ENCODE measurements at places on chromosomes 3 and 15.

DNA sequence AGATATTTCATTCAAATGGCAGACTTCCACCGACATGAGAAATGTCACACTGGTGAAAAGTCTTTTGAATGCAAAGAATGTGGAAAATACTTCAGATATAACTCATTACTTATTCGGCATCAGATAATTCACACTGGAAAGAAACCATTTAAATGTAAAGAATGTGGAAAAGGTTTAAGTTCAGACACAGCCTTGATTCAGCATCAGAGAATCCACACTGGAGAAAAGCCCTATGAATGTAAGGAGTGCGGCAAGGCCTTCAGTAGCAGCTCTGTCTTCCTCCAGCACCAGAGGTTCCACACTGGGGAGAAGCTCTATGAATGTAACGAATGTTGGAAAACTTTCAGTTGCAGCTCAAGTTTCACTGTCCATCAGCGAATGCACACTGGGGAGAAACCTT, 8.6 kb upstream of the ZNF621 start:
- DNase-seq: peak; percentile 7

- no peak for DNase-seq
Observed at GRCh38 chr3:157059181-157059580, 100.8 kb downstream of the CCNL1 start.

DNA sequence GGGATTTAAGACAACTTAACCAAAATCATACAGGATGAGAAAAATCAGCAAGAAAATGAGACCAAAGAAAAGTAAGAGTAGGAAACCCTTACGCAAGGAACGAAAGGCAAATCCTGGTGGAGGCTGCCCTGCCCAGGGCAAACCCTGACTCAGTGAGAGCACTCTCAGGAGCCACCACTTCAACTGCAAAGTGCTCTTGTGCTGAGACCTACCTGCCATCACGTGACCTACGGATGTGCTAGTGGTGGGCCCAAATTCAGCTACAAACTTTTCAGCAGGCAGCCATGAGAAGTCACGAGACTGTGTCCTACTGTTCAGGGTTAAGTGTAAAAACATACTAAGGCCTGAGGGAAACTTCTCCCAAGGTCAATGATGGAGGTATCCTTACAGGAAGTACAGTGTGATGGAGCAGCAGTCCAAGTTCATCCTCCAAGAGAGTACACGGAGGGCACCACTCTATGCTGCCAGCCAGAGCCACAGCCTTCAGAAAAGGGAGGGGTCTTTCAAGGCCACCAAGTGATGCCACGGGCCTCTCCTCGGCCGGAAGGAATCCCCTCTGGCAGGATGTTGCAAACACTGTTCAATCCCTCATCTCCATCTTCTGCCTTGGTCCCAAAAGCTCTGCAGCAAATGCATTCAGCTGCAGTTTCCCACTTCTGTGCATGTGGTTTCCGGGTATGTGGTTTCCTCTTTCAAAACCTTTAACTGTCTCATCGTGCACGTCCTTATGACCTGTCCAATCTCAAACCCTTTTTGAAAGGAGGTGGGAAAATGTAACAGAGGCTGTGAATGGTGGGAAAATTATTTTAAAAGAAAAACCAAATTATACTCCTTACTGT, 9.5 kb downstream of the CHSY1 start:
- DNase-seq: peak; percentile 56

DNA sequence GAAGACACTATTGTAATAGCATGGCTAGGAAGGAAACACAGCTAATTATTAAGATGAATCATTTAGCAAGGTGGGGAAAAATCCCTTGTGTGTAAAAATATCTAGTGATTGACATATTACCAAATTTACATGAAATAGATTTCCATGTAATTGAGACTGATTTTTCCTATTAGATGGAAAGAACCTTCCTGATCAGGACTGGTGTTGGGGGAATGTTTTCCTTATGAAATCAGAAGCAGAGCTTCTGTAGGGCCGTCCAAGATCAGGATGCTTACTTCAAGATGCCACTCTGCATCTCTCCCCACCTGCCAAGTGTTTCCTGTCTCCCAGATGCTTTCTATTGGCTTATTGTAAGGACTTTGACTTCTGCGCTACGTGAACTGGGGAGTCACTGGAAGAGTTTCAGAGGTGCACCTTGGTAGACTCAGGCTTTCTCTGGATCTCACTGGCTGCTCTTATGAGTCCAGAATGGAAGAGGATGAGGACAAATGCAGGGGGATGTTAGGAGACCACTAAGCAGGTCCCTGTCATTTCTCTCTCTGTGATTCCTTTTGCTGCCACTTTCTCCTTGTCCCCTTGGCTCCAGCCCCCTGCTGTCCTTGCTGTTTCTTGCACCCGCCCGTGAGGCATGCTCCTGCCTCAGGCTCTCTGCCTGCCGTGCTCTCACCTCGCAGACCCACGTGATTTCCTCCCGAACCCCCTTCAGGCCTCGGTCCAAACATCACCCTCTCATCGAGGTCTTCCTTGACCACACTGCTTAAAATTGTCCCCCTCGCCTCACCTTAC, 30.1 kb downstream of the BTD start:
- peak; percentile 27 for DNase-seq
